ENCODE measurements at places on chromosomes 12 and 14.

- DNase-seq: no peak
Observed at GRCh38 chr14:53278602-53279506, 125.7 kb upstream of the DDHD1 start.

GRCh38 chr12:48978741-48979601, 849 bp downstream of the WNT1 start:
- no peak for DNase-seq

- DNase-seq: no peak
Observed at GRCh38 chr14:56118611-56119181, 485 bp downstream of the PELI2 start.

DNA sequence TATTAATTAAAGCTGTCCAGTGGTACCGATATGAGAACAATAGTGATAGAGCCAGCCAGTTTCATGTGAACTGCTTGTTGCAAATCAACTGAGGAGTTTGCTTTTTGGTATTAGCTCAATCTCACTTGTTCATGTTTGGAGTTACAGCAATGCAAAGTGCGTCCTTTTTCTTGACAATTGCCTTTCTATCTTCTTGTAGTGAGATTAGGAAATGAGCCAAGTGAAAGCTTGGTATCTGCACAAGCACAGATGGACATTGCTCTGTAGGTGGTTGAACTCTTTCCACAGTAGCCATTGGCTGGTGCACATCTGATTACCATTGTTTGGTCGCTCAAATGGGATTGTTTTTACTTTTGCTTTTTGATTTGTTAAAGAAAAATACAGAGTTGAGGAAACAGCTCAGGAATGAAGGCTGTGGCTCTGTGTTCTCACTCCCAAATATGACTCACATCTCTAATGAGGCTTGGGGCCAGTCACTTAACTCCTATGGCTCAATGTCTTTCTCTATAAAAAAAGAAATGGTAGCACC, 241.4 kb downstream of the BMP4 start:
- DNase-seq: peak; percentile 38

GRCh38 chr14:103562179-103562428, 353 bp downstream of the BAG5 start:
- peak; percentile 8 for DNase-seq

DNA sequence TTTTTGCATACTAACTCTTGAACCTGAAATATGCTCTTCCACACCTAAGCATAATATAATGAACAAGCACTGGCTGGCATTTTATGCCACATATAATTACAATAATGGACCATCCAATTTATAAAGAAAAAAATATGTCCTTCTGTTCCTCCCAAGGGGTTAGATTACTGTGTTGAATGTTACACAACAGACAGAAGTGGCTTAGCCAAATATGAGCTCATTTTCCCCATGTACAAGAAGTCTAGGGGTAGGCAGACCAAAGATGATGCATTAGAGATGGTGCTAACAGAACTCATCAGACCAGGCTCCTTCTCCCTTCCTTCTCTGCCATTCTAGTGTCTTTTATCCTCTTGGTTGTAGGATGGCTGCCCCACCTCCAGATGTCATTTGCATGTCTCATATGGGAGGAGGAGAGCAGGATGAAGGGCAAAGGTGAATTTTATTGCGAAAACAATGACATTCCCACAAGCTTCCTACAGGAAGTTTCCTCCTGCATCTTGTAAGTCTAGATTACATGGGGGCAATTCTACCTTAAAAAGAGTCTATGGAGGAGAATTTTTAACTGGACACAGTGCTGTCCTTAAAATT, 43.9 kb upstream of the SLC2A13 start:
- DNase-seq: no peak

DNA sequence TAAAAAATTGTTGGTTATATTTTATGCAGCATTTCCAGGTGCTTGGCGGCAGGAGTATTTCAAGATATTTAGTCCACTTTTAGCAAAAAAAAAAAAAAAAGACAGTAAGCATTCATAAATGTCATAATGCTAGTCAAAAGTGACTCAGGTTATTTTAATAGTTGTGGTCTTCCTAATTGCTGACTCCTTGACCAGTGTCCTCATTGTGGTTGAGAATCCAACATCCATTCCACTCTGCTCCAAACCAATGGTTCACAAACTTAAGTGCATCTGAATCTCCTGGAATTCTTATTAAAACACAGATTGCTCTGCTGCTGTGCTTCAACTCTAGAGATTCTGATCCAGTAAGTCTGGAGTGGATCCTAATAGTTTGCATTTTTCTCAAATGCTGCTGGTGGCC, 71.4 kb downstream of the AKAP6 start:
- DNase-seq: peak; percentile 85

- peak; percentile 42 for DNase-seq
Observed at GRCh38 chr12:45388545-45388944, 172.7 kb downstream of the ANO6 start.

GRCh38 chr12:6547987-6548386, 7.9 kb downstream of the IFFO1 start:
- peak; percentile 81 for DNase-seq

DNA sequence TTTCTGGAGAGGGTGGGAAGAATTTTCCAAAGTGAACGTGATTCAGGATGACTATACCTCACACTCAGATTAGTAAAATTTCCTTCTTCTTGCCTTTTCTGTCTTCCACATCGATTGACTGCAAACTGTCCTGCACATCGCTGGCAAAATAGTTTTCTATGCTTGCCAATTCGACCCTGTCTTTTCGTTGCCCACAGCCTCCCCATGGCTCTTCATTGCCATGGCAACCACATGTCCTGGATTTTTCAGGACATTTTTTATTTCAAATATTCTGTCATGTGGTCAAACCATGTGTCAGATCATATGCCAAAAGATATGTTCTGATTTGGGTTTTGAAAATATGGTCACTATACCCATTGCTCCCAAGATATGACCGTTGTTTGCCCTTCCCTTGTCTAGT, 46.9 kb upstream of the OTX2 start:
- DNase-seq: no peak

DNA sequence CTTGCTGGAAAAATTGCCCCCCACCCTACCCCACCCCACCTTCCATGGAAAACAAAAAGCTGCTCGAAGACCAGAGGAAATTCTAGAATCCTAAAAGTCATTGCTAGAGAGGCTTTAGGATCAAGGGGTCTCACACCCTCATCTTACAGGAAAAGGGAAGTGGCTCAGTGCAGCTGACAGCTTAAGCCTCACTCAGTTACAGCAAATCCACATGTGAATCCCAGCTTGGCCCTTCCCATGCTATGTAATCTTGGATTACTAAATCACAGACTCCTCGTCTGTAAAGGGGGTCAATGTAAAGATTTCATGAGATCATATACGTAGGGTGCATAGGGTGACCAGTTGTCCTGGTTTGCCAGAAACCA, 25.9 kb downstream of the CMKLR1 start:
- DNase-seq: no peak

DNA sequence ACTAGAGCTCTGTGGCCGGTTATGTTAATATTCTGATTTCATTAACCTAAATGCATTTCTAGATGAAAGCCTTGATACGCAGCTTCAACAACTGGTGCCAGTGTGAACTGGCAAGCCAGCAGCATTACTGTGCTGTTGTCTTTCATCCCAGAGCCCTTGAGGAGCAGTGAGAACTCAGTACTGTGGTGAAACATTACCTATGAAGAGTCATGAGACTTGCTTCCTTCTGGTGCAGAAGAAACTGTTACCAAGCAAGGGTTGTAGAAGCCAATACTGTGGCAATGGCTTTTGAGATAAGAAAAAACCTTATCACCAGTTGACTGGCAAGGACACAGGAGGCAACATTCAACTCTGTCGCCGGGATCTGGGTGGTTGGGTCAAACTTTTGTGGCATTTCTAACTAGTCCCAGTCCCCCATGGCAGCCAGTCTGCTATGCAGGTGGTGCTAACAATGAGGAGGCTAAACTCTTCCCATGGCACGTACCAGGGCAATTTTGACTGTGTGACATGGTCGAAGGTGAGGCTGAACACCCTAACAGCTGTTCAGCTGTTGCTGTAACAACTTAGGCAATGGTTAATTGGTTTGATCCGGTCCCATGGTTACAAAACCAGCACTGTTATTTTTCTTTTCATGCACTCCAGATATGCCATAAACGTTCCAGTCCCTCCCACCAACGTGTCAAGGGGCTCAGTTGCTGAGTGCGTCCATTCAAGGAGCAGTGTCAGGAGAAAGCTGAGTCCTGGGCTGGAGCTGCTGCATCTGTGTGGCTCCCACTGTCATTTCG, 12.6 kb upstream of the LGALS3 start:
- no peak for DNase-seq

DNA sequence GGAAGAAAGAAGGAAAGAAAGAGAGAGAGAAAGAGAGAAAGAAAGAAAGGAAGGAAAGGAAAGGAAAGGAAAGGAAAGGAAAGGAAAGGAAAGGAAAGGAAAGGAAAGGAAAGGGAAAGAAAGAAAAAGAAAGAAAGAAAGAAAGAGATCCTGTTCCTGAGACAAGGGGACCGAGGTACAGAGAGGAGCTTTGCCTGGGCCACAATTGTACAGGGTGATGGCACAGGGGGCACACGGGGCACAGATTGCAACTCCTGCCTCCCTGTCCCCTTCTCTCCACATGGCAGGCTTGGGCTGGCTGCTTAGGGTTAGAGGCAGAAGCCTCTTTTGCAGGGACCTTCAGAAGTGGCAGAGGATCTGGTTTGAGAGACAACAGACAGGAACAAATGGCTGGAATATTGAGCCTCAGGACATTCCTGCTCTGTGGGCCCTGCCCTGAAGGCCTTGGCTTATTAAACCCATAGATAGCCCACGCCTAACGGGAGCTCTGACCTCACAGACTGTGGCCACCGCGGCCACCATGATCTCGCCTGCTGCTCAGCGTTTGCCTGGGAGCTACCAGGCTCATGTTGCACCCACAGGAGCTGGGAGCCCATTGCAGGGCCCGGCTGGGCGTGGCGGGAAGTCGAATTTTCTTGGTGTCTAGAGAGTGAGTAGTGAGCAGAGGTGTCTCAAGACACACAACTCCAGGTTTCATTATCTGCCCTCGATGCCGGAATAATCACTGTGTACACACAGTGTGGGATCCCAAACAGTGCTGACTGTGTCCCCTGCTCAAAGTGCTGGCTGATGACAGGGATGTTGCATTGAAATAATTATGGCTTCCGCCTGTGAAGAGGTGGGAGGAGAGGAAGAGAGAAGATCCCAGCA, 147.9 kb upstream of the NCOR2 start:
- peak; percentile 38 for DNase-seq

DNA sequence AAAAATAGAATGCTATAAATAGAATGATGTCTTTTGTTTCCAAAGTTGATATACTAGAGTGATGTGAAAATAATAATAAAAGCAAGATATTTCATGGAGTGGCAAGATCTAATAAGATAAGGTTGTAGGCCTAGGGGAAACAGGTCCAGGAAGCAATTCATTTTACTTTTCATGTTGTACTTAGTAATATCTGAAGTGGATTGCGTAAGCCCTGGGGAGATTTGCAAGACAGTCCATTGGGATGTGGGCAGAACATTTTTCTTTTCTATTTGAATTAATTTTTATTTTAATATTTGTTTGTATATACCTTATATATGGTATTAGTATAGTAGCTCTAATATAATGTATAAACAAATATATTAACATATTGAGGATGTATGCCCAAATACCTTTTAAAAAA, 7.5 kb downstream of the NUBPL start:
- DNase-seq: no peak

DNA sequence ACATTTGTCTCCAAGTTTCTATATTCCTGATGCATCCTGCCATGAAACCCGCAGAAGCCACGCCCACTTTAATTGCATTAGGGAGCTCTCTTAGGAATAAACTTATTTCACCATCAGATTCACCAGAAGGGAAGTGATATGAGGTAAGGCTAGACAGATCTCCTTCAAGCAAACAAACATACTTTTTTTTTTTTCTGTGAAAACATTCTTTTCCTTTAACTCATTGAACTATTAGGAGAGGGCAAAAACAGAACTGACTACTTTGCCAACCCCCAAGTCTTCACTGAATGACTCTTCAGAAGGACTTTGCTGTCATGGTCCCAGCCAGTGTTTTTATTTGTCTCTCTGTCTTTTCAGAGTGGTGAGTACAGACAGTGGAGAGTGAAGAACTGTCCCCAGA, 48.4 kb downstream of the GTF2A1 start:
- peak; percentile 11 for DNase-seq

DNA sequence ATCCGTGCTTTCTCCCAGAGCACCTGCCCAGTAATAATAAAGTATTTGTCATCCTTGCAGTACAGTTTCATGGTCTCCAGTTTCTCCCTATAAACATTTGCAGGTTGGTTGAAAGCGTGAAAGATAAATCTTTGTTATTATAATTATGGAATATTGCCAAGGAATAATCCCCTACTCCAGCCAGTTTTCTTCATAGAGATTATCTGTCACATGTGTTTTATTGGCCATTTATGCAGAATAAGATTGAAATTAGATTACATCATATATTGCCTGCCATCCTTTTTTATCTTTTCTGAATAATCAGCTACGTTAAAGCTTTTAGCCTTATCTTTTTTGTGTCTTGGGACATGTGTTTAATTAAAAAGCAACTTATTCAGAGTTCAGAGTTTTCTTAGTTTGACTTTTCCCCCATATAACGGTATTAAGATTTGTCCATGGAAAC, 168.0 kb downstream of the KICS2 start:
- no peak for DNase-seq

- no peak for DNase-seq
Observed at GRCh38 chr12:18419311-18419710, 158.0 kb downstream of the PIK3C2G start.

DNA sequence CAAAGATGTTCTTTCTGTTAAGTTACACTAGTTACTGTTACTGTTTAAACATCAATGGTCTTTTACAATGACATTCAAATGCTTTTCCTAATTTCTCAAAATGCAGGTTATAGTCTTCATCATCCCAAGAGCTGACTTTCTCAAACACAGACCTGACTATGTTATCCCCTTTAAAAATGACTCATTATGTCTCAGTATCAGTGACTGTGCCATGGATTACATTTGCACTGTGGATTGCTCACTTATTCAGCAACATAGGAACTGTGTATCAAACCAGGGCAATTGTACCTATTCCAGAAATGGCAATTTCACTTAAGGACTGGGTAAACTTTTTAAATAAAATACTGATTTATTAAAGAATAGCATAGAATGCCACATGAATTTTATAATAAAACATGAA, 630.2 kb upstream of the NOVA1 start:
- DNase-seq: no peak

DNA sequence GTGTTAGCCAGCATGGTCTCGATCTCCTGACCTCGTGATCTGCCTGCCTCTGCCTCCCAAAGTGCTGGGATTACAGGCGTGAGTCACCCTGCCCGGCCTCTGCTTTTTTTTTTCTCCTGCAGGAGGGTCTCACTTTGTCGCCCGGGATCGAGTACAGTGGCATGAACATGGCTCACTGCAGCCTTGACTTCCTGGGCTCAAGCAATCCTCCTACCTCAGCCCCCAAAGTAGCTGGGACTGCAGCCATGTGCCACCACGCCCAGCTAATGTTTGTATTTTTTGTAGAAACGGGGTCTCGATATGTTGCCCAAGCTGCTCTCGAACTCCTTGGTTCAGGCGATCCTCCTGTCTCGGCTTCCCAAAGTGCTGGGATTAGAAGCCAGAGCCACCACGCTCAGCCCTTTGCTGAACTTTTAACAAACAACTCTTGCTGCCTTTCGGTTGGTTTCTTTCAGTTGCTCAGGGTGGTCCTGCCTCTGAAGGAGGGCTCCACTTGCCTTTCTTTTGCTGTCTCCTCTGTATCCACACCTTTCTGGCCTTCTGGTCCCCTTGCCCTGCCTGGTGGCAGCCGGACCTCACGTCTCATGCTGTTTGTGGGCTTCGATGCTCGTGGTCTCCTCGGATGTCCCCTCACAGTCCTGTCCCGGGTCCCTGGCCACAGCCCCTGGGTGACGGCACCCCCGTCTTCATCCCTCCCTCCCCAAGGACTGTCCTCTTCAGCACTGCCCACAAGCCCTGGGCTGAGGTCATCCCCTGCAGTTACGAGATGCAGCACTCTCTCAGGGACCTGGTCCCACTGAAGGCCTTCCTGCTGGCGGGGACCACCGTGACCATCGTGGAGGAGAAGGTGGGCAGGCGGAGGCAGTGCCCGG, 3.8 kb upstream of the B3GNT4 start:
- DNase-seq: no peak

All from HFFc6 (cell line).